ENCODE measurements at places on chromosomes 1 and 21.

DNA sequence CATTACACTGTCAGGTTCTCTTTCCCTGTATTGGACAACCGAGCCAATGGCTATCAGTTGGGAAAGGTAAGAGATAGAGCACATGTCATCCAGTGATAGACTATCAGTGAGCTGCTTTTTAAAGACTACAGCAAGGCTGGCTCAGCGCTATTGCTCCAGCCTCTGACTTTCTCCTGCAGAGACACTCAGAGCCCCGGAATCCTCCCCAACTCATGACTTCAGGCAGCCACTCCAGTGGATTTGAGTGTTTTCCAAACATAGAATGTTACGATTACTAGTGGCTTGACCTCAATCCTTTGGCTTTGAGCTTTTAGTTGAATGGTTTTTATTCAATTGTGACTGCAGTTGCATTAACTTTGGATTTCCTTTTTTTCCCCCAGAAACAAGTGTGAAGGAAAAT is 331.9 kb downstream of the DISC1 start:
- DNase-seq = no peak

DNA sequence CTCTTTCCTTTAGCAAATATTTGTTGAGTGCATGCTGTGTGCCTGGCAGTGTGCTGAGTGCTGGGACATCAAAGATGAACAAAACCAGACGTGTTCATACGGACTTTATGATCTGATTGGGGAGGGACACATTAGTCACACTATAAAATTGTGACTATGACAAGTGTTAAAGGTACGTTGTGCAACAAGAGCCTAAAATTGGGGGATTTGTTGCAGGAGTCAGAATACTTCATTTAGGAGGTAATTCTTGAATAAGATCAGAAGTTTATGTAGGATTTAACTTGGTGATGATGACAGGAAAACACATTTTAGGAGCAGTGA is 29.6 kb downstream of the B3GALT2 start:
- DNase-seq = no peak

DNA sequence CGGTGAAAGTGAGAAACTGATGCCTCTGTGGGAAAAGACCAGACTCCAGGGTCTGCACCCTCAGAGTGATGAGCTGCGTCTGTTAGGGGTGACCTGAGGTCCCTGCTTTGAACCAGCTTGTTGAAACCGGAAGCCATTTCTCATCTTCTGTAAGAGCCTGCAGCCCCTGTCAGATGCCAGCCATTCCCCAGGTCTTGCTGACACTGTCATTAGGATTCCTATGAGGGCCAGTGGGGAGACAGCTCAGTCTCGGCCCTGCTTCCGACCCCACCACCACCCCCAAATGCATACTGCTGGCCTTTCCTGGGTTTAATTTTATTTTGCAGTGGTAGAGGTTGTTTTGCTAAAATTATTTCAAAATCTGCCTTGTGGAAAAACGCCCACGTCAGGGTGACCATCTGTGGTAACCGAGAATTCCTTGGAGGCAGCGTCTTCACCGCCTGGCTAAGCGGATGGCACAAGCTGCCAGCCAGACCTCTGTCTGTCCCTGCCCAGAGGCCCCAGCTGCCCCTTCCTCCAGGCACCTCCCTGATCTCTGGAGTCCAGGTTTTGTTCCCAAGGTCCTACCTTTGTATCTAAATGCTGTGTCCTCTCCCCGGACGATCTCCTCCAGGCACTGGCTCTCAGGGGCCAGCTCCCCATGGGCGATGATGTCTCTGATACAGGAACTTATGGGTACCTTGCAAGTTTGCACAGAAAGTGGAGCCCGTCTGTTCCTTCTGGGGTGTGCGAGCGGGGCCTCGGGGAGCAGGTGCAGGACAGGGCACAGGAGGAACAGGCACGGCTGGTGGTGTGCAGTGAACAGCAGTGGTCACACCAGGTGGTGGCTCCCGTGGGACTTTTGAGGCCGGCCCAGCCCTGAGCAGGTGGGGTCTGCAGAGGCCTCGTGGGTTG is 49.9 kb downstream of the PRKCZ start:
- DNase-seq = no peak

GRCh38 chr1:162632698-162633080 is 425 bp downstream of the DDR2 start:
- no peak for DNase-seq

- DNase-seq = no peak
Measured at GRCh38 chr1:97160818-97161217, 439.2 kb downstream of the PTBP2 start.
